NCI-H446 (cell line): ENCODE measurements at places on chromosomes 1 and 21.

GRCh38 chr21:14857529-14857928 is 207.3 kb downstream of the NRIP1 start:
- no peak for DNase-seq

- no peak for DNase-seq
Measured at GRCh38 chr1:181541947-181542346, 58.6 kb downstream of the CACNA1E start.

DNA sequence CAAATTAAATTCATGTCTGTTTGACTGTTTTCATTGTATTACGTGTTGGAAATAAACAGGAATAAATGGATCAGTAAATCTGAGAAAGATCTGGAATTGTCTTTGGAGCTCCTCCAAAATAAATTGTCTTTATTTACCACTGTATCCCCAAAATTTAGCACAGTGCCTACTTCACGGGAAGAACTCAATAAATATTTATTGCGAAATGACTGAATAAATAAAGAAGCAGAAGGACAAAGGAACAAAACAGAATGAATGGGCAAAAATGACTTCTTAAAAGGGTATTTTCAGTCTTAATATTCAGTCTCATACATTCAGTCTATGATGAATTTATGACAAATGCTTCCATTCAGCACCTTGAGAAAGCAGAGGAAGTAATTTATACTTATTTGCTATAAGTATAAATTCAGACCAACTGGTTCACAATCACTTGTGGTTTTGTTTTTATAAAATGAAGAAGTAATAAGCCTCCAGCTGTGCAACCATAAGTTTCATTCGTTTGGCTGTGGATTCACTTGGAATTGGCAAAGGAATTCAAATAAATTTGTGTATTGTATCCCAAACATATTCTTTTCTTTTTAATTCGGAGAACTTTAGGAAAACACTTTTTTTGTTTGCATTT is 19.2 kb upstream of the PRKAA2 start:
- DNase-seq, result no peak

DNA sequence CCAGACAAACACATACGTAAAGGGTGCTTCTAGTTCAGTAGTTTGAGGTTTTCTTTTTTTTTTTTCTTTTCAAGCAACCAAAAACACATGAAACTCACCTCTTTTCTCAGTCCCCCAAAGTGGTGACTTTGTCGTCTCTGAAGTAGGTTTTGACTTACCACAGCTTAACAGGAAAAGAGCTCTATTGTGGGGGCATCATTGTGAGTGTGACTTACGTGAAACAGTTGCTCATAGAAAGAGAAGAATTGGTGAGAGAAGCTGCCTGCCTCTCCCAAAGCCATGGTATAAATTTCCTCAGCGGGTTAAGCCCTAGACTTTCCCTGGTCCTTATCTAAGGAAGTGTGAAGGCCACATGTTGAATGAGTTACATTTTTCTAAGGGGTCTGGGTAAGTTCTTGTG is 11.9 kb downstream of the FASLG start:
- DNase-seq, result no peak

DNA sequence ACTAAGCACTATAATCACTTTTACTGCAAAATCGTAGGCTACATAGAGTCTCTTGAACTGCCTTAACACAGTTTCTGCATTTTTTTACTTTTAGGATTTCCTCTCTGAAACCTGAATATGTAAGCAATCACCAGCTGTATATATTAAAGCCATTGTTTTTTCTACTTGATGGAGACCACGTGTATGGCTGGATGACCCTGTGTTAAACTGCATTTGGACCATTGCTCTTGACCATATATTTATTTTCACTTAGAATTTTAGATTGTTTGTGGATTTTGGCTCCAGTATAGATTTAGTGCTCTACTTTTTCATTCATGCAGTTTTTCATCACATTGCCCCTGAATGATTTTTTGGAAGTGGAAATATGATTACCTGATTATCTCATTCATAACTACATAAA is 320.5 kb upstream of the SGIP1 start:
- no peak for DNase-seq

- peak; percentile 32 for DNase-seq
Measured at GRCh38 chr1:116203181-116203723, 92.1 kb downstream of the MAB21L3 start.
